ENCODE measurements at places on chromosomes 2 and 18. TPM values are rescaled to one million over a fixed set of nuclear protein-coding genes. Genes with fewer than 3 reads are reported as not detected.

- DNase-seq = no peak
Measured at GRCh38 chr18:7840411-7840810, 273.3 kb downstream of the PTPRM start.

GRCh38 chr18:63147973-63148372 is 171.6 kb downstream of the BCL2 start:
- no peak for DNase-seq

GRCh38 chr2:209511637-209512036 is 87.8 kb downstream of the MAP2 start:
- DNase-seq = no peak

- DNase-seq = no peak
Measured at GRCh38 chr2:8527031-8527430, 154.8 kb upstream of the ID2 start.

DNA sequence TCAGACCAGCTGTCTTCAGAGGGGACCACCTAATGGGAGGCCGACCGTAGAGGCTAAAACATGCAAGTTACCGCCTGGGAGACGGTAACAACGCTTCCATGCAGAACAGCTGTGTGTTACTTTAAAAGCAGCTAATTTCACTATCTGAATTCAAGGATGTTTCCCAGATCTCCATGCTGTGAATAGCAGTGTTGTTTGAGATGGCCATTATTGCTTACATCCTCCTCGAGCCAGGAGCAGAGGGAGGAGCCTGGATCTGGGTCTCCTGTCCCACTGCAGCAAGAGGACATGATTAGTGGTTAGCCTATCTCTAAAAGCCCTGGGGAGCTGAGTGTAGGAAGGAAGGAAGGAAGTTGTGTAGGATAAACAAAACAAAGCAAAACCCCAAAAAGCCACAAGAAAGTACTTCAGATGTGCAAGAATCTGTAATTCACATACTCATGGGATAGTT is 50.9 kb downstream of the ACTR2 start:
- no peak for DNase-seq

The TCF23 gene
- total RNA-seq = not detected

GRCh38 chr18:51168026-51168742 is 29.3 kb downstream of the MEX3C start:
- no peak for DNase-seq

DNA sequence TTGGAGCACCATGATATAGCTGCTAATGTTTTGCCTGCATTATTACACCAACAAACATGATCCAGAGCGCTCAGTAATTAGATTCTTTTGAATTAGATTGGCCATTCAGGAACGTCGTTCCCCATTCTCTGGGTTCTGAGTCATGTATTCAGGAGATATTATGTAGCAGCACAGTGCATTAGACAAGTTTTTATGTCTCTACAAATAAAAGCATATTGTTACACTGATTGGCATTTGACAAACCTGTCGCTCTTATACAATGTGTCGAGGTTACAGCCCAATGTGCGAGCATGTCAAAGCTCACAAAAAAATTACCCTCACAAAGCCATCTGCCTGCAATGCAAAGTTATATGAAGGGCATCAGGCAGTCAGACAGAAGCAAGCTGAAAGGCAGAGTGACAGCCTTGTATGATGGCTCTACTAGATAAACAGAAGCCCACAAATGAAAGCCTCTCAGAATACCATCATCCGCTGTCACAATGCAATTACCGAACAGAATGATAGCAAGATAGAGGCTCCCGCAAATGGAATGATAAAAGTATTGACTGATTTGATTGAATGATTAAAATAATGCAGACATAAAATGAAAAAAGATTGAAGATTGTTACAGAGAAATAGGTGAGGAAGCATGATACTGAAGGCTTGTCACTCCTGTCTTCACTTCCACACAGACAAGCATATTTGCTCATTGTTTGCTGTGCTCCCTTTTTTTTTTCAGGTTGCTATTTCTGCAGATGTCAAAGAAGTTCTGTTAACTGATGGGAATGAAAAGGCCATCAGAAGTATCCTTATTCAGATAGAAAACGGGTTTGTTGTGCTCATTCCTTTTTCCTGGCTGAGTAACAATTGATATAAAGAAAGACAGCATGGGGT is 234.6 kb upstream of the SIX3 start:
- DNase-seq = no peak

DNA sequence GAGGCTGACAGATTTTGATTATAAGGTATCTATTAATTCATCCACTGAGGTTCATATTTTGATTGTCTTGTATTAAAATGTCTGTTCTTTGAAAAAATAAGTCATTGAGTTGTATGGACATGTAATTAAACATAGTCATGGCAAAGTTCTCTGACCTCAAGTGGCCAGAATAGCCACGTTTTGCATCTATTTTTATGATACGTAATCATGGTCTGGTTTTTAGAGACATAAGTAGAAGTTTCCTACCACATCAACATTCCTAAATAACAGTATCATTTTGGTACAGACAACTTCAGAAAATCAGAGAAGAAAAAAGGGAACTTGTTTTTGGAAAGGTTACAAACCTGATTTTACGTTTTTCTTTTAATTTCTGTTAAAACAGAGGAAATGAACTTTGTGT is 47.6 kb downstream of the COL5A2 start:
- no peak for DNase-seq

DNA sequence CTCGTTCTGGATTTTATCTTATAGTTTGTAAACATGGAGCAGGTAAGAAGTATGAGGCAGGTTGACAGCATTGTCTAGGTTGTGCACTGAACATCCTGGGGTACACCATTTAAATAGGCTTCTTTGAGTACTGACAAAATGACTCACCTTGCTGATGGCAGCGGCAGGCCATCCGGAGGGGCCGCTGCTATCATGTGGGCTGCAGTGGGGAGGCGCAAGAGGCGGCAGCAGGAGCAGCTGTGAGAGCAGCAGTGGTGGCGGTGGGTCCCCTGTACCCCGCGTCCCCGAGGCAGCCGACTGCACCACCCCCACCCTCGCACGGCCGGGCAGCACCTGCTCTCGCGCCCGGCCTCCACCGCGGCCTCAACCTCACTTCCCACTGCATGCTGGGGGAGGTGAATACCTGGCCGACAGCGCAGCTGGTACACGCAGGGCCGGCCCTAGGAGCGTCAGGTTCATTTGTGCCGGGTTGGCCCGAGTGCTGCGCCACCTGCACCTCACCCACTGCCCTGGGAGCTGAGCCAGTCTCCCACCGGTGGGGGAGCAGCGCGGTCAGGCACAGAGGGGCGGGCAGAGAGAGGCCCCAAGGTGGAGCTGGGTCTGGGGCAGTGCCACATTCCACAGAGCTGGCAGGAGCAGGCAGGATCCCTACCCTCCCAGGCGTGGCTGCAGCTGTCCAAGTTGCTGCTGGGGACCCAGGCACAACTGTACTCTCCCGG is 154.5 kb upstream of the RBMS1 start:
- no peak for DNase-seq

- DNase-seq = no peak
Measured at GRCh38 chr18:49279041-49279440, 181.4 kb downstream of the DYM start.

DNA sequence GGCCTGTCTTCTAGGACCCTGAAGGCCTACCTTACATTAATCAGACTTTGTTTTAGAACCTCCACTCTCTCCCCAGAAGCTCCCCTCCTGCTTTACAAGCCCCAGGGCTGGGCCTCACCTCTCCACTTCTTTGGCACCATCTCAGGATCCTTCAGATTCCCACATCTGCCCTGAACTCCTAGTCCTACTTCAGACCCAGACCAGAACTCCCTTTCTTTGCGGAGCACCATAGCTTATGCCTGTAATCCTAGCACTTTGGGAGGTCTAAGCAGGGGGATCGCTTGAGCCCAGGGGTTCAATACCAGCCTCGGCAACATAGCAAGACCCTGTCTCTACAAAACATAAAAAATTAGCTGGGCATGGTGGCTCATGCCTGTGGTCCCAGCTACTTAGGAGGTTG is 991 bp downstream of the CHCHD5 start:
- DNase-seq = no peak

The SLC16A14 gene
- total RNA-seq = 4.9 TPM

DNA sequence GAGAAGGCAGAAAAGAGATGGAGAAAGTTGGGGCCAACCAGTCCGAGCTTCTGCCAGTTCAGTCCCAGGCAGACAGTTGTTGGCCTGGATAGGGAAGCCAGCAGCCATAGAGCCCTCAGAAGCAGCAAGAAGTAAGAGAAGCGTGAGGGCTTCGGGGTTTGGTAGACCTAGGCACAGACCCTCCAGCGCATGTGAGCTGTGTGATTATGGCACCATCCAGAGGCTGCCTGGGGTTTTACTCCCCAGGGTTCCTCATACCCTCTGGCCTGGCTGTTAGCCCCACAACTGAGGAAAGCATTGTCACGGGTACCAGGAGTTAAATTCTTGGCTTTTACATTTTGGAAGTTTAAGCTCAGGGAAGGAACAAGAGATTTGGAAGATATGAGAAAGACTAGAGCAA is 93.7 kb upstream of the RAB6C start:
- DNase-seq = no peak

DNA sequence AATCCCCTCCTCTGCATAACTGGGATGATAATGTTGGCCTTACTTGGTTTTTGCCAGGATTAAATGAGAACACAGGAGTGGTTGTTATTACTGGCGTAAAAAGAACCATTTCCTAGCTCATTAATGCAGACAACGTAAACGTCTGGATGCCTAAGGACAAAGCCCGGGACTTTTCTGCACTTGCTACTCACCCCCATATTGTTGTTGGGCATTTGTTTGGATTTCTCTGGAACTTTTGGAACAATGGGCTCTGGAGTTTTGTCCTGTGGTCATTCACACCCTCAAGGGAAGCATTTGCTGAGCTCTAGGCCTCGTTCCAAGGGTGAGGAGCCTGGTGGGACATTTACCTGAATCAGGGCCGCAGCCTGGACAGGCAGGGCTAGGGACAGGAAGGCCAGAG is 76.0 kb downstream of the HS1BP3 start:
- DNase-seq = no peak

DNA sequence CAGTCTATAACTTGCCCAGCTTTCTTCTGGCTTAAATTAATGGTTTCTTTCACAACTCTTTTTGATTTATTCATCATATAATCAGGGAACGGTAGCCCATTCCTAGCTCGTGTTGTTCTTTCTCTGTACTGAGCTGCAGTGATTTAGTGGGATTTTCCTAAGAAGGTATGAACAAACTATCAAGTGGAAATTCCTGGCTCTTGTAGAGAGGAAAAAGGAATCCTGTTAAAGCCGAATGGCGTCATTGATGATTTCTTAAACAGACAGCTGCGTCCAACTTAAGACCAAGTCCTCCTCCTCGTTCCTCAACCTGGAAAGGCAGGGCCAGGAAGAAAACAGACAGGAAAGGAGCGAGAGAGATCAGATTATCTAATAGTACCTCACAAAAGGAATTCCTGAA is 69.2 kb upstream of the CABLES1 start:
- DNase-seq = no peak

The CAMKMT gene
- 12.2 TPM for total RNA-seq

GRCh38 chr2:64463781-64464180 is 9.8 kb downstream of the LGALSL start:
- no peak for DNase-seq

GRCh38 chr2:237218756-237219155 is 133.1 kb downstream of the COPS8 start:
- DNase-seq = no peak

The MBD5 gene
- 31.1 TPM for total RNA-seq

The SERPINB13 gene
- total RNA-seq = not detected

The CPS1 gene
- 15.2 TPM for total RNA-seq

- no peak for DNase-seq
Measured at GRCh38 chr2:46563186-46563585, 83.8 kb downstream of the TMEM247 start.

GRCh38 chr2:138390316-138390945 is 111.1 kb upstream of the SPOPL start:
- no peak for DNase-seq

DNA sequence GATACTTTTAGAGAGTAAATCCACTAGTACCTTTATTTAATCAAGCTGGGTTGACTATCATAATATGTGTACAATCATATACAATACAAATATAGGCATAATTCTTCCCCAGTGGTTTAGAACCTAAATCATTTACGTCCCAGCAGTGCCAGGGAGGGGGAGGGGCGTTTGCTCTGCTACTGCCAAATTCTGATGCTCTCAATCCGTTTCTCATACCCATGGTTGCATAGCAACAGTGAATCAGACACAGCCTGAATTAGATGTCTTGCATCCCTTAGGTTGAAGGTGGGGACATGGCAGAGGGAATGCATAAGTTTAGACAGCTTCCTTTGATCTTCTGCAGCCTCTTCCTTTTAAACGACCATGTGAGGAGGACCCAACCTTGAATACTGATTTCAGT is 135.4 kb downstream of the ABCA12 start:
- DNase-seq = no peak

The XDH gene
- 0.23 TPM for total RNA-seq

The RAMP1 gene
- total RNA-seq = 176 TPM

The SERPINB12 gene
- not detected for total RNA-seq

GRCh38 chr2:127796389-127796788 is 14.6 kb downstream of the WDR33 start:
- DNase-seq = no peak

DNA sequence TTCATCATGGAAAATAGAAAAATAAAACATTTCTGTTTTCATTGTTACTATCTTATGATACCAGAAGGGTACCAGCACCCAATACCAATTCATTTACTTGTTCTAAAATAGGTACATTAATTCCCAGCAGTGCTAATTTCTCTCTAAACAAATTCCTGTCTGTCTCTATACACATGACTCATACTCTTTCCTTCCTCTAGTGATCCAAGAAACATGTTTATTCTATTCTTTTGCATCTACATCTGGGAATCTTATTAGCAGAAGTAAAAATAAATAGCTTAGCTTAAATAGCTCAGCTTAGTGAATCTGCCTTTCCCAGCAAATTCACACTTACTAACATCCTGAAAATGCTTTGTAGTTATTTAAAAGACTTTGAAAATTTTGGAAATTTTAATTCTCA is 84.5 kb upstream of the MAPRE2 start:
- DNase-seq = no peak

GRCh38 chr2:13106302-13106701 is 389.6 kb downstream of the TRIB2 start:
- no peak for DNase-seq

The TNFRSF11A gene
- total RNA-seq = 0.49 TPM

GRCh38 chr18:68148863-68149262 is 566.0 kb downstream of the TMX3 start:
- no peak for DNase-seq

- DNase-seq = no peak
Measured at GRCh38 chr2:168901003-168901402, at the start of gene G6PC2. Gene G6PC2, plus strand, starts transcription at chr2:168901291. Its CDS starts 41 bp downstream, at chr2:168901332.

DNA sequence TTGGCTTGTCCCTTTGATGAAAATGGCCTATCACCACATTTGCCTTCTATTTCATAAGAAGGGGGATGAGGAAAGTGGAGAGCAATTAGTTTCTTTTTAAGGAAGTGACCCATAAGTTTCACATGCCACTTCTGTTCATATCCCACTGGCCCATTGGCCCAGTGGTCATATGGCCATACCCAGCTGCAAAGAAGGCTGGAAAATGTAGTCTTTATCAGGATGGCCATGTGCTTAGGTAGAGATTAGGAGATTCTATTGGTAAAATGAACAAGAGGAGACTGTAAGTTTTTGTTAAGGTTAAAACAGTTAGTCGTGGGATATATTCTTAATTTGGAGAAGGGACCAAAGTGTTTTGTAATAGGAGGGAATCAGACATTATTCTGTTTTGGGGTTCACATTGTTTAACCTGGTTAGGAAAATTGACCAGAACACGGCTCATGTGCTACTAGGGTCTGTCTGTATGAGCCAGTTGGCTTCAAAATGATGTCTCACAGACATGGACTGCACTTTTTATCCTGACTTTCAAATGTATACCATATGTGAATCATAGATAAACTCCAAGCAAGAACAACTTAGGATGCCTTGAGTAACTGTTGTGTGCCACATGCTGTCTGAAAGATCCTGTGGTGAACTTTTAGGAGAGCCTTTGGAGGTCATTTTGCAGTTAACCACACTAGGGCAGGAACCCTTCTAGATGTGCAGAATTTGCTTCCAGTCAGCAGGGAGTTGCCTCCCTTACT is 17.3 kb downstream of the PLCL1 start:
- DNase-seq = no peak
